BE2C (cell line): ENCODE measurements at places on chromosomes 16 and 17.

GRCh38 chr17:50534222-50534978 lies 1.9 kb downstream of the EPN3 start:
- DNase-seq = no peak

DNA sequence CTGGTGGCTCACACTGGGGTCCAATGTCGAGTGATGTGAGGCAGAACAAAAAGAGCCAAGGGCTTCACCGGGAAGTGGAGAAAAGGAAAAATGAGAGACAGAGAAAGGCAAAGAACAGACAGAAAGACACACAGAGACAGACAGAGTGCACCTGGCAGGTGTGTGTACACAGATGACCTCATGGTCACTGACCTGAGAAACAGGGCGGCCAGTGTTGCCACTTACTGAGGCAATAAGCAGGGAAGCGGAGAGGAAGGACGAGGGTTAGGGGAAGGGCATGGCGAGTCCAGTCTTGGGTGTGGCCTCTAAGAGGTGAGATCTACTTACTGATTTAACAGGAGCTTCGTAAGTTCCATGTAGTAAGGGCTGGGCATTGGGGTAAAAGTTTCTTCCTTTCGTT lies 7.5 kb downstream of the GINS2 start:
- no peak for DNase-seq

- DNase-seq = no peak
Observed at GRCh38 chr17:4808378-4808767, 1.4 kb downstream of the PLD2 start.

DNA sequence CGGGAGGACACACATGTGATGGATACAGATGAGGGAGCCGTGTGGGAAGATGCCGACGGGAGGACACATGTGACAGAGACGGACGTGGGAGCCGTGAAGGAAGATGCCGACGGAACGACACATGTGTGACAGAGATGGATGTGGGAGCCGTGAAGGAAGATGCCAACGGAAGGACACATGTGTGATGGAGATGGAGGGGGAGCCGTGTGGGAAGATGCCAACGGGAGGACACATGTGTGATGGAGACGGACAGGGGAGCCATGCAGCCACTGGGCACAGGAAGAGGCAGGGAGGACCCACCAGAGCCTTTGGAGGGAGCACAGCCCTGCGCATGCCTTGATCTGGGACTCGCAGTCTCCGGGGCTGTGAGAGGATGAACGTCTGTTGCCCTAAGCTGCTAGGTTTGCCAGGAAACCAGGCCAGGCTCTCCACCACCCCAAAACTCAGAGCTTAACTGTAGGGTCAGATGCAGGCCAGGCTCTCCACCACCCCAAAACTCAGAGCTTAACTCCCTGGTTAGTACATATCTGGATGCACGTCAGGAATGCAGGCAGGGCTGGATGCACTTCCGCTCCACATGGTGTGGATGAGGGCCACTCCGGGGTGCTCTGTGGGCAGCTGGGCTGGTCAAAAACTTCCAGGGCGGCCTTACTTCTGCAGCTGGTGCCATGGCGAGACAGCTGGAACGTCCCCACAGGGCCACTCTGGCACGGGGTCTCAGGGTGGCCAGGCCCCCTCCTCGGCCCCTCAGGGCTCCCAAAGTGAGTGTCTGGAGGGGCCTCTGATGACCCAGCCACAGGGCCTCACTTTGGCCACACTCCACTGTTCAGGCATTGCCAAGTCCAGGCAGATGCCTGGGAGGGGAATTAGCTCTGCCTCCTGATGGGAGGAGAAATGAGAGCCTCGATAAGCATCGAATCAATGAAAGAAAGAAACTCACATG lies 47.7 kb upstream of the ZNF469 start:
- no peak for DNase-seq
